Left ventricle myocardium inferior (tissue), 1 donor: ENCODE measurements at places on chromosomes 11 and 22.

GRCh38 chr22:28442711-28443525, 236.7 kb downstream of the TTC28 start:
- DNase-seq = peak; percentile 23

GRCh38 chr11:113651023-113651422, 55.1 kb downstream of the TMPRSS5 start:
- no peak for DNase-seq

DNA sequence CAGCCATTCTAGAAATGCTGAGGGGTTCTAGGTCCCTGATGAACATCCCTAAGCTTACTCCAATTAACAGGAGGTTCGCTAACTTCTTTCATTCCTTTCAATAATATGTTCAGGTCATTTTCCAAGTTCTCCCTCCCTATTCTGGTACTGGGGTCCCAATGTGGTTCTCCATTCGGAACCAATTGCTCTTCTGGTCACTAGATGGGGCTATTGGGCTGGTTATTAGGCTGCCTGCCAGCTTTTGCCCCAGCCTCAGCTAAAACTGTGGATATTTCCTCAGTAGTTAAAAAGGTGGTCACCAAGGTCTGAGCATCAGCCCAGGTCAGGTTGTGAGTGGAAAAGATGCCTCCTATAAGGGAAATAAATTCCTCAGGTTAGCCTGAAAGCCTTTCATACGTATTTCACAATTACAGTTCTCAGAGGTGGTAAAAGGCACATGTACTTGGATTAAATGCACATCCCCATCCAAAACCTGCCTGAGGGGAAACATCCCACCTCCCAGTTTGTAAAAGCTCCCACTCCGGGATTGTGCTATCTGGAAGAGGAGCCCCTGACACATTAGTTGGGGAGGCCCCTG, 161.1 kb upstream of the CCDC179 start:
- no peak for DNase-seq

GRCh38 chr11:129106788-129107187, 85.3 kb downstream of the ARHGAP32 start:
- no peak for DNase-seq

DNA sequence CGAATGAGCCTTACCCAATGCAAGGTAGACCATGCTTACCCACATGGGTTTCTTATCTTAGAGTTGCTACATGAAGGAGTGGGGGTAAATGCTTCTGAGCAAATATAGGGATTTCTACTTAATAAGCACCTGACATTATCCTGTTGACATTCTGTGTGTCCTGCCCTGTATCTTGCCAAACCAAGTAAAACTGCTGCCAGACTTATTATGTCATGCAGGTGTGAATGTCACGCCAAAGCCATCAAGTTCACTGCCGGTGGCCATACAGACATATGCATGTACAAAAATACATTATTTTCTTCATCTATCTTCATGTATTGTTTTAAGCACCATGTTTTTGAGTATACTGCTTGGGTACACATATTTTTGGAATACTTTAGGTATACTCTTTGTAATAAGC, 70.2 kb downstream of the NOX4 start:
- DNase-seq = no peak

GRCh38 chr22:23137905-23138561, 3.8 kb downstream of the RSPH14 start:
- DNase-seq = no peak

- peak; percentile 37 for DNase-seq
Measured at GRCh38 chr11:32809313-32809712, 14.9 kb upstream of the CCDC73 start.

- DNase-seq = no peak
Measured at GRCh38 chr11:68542617-68543016, 82.1 kb downstream of the PPP6R3 start.

- no peak for DNase-seq
Measured at GRCh38 chr11:31433851-31434250, 64.2 kb downstream of the DNAJC24 start.

DNA sequence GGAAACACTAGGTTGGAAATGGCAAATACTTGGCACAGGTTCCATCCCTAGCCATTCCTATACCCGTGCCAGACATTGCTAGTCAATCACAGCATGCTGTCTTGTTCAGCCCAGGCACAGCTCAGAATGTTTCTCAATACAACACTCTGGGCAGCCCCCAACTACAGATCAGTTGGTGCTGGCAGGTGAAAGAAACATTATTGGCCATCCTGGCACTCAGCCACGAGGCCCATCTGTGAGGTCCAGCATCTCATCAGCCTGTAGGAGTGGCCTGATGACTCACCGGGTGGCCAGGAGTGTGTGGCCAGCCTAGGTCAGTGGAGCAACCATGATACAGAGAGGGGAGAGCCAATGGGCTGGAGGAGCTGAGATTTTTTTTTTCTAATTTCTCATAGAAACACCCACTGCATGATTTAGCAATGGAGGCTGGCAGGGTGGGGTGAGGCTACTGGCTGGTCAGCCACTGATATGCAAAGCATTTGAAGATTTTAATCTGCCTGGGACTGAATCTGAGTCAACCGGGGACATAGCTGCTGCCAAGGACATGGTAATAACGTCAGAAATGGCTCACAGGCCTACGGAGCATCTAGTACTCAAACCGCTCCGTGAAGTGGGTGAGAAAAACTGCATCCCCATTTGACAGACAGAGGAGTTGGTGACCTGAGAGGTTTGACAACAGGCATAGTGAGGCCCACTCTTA, 5.4 kb downstream of the MYO18B start:
- no peak for DNase-seq

GRCh38 chr22:38984224-38984623, 2.1 kb downstream of the APOBEC3B start:
- no peak for DNase-seq

GRCh38 chr11:28257761-28258160, 149.6 kb downstream of the METTL15 start:
- DNase-seq = no peak

- no peak for DNase-seq
Measured at GRCh38 chr11:66676931-66677598, 622 bp downstream of the RBM4B start.

- DNase-seq = no peak
Measured at GRCh38 chr22:39719559-39720450, 149.3 kb downstream of the CACNA1I start.

- no peak for DNase-seq
Measured at GRCh38 chr11:111833524-111833923, 37.9 kb downstream of the ALG9 start.

- DNase-seq = no peak
Measured at GRCh38 chr22:46408568-46409506, 73.3 kb downstream of the TRMU start.

DNA sequence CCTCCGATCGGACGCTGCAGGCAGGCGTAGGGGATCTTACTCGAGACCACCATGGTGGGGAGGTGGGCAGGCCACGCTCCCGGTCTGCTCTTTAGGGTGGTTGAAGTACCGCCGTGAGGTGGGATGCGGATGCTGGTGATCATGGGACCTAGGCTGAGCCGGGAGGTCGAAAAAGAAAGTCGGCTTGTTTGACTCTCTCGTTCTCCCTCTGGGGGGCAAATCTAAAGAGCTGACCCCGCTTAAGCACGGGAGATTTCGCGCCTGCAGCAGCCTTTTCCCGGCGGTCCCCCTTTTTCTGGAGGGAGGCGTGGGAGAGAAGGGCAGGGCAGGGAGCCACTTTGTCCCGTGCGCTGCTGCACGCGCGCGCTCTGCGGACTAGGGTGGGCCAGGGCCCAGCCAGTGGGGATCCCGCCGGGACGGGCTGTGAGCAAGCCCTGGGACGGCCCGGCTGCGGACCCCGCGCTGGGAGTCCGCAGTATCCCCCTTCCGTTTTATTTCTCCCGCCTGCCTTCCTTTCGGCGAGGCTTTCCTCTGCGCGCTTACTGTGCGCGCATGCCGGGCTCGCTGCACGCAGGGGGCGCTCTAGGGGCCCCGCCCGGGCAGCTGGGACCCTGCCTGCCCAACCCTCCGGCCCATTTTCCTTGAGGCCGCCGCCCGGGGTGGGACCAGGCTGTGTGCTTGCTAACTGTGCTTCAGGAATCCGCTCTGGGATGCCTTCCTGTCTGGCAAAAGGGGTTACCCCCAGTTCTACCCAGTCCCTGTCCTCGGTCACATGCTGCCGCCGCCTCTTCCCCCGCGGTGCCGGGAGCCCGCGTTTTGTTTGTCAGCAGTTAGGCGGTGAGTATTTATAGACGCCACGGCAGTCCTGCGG, 81.0 kb downstream of the PRR5L start:
- peak; percentile 52 for DNase-seq

DNA sequence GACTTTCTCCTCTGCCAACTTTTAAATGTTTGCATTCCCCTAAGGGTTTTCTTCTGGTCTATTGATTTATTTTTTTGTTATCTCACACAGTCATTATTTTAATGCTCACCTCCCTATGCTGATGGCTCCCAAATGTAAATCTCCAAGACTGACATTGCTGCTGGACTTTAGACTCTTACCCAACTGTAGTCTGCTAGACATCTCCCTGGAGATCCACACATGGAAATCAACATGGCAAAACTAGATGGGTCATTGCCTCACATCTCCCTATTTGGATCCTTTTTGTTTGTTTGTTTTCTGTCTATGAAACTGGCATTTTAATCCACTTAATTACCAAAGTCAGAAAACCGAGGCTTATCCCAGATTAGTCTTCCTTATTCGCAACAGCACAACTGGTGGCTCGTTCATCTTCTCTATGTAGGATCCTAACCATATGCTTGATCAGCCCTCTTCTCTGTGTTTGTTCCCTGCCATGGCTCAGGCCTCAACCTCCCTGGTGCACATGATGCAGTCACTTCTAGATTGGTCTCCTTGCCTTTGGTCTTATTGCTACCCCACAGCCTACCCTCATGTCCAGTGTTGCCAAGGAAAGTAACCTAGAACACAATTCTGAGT, 37.3 kb downstream of the SC5D start:
- no peak for DNase-seq

DNA sequence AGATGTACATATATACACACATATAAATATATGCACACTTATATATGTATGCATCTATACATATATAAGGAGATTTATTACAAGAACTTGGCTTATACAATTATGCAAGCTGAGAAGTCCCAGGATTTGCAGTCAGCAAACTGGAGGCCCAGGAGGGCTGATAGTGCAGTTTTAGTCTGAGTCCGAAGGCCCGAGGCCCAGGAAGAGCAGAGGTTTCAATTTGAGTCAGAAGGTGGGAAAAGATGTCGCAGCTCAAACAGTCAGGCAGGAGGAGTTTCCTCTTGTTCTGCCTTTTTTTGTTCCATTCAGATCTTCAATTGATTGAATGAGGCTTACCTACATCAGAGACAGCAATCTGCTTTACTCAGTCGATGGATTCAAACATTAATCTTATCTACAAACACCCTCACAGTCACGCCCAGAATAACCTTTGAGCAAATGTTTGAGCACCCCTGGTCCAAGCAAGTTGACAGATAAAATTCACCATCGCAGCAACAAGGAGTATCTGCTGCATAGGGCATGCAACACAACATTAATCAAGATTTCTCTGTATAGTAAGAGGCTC, 4.0 kb upstream of the SGSM1 start:
- no peak for DNase-seq

GRCh38 chr11:2533587-2534133, 88.9 kb downstream of the KCNQ1 start:
- DNase-seq = peak; percentile 78

GRCh38 chr11:46590740-46591605, 2.9 kb downstream of the AMBRA1 start:
- DNase-seq = no peak

DNA sequence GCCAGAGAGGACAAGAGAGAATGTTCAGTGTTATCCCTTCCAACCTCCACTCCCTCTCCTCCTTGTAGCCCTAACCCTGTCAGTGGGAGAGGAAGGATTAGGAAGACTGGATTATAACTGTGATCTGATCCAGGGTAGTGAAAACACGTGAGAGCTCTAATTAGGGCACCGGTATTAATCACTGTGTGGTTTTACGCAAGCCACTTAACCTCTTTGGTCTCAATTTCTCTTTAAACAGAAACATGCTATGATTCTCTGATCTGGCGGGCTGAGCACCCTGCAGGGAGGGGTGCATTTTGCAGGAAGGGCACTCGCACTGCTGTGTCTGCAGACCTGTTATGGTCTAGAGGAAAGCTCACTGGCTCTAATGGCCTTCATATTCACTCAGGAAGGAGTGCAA, 11.5 kb downstream of the RPL27A start:
- no peak for DNase-seq

GRCh38 chr11:119378851-119379465, 2.5 kb downstream of the USP2 start:
- no peak for DNase-seq

DNA sequence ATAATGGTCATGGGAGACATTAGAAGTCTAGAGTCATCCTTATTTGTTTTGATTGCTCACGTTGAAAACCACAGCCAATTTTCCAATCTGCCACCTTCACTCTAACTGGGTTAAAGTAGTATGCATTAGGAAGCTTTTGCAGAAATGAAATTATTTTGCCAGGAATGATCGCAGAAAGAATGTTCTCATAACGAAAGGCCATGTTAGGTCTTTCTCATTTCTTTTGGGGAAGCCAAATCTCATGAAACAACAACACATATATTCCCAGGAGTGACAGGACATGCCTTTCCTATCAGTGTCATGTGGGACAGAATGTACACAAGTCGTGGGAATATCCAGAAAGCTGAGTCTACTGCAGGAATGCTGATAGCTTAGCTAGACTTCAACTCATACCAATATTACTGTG, 386.3 kb downstream of the AASDHPPT start:
- DNase-seq = no peak

DNA sequence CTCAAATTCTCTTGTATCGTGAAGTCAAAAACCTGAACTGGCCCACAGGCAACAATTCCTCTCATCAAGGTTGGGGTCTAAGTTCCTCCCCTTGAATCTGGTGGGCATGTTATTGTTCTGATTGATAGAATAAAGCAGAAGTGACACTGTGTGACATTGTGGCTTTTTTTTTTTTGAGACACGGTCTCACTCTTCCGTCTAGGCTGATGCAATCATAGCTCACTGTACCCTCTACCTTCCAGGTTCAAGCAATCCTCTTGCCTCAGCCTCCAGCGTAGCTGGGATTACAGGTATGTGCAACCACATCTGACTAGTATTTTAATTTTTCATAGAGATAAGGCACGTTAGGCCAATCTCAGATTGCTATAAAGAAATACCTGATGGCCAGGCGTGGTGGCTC, 8.9 kb upstream of the PELI3 start:
- no peak for DNase-seq

DNA sequence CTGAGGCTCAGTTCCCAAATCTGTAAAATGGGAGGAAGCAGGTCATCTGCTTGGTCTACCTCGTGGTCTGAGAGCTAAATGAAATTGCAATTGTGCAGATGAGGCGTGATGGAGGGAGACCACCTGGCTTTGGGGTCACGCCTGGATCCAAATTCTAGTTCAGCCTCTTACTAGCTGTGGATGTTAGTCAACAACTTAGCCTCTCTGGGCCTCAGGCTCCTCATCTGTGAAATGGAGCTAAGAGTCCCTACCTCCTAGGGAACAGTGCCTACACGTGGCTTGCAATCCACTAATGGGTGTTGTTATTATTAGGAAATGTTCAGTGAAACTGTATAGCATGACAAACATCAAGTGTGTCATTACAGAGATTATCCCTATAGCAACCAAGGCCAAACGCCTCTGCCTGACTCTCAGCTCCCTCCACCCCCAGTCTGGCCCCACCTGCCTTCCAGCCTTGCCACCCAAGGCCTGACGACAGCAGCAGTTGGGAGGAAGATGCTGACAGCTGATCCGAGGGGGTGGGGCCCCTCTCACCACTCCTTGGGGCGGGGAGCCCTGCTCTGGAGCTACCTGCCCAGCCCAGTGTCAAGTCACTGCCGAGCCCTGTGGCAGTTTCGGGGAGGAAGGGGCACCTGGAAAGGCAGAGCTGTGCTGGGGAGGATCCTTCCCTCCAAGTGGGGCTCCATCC, 1.7 kb upstream of the RHOD start:
- DNase-seq = peak; percentile 75

- DNase-seq = no peak
Measured at GRCh38 chr11:84564180-84564866, 1062.8 kb downstream of the DLG2 start.
